Hematopoietic multipotent progenitor cell (in vitro differentiated cells): ENCODE measurements at places on chromosomes 2 and 18. TPM values are rescaled to one million over a fixed set of nuclear protein-coding genes. Genes with fewer than 3 reads are reported as not detected.

- no peak for DNase-seq
Measured at GRCh38 chr2:73935641-73936040, 9.0 kb downstream of the DGUOK start.

- no peak for DNase-seq
Measured at GRCh38 chr18:12840382-12840781, 43.7 kb downstream of the PTPN2 start.

- no peak for DNase-seq
Measured at GRCh38 chr2:105748566-105748965, 3.9 kb downstream of the NCK2 start.

DNA sequence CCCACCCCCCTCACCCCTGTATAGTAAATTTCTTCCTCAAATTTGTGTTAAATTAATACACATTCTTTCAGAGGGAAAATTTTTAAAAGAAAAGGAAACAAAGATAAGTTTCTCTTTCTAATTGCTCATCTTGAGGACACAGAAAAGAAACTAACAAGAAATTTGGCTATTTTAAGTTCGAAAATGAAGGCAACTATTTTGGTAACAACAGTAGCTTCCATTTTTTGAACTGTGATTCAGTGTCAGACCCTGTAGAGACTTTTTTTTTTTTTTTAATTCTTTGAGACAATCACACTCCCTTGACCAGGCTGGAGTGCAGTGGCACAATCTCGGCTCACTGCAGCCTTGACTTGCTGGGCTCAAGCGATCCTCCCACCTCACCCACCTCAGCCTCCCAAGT lies 194.9 kb downstream of the SS18 start:
- no peak for DNase-seq

DNA sequence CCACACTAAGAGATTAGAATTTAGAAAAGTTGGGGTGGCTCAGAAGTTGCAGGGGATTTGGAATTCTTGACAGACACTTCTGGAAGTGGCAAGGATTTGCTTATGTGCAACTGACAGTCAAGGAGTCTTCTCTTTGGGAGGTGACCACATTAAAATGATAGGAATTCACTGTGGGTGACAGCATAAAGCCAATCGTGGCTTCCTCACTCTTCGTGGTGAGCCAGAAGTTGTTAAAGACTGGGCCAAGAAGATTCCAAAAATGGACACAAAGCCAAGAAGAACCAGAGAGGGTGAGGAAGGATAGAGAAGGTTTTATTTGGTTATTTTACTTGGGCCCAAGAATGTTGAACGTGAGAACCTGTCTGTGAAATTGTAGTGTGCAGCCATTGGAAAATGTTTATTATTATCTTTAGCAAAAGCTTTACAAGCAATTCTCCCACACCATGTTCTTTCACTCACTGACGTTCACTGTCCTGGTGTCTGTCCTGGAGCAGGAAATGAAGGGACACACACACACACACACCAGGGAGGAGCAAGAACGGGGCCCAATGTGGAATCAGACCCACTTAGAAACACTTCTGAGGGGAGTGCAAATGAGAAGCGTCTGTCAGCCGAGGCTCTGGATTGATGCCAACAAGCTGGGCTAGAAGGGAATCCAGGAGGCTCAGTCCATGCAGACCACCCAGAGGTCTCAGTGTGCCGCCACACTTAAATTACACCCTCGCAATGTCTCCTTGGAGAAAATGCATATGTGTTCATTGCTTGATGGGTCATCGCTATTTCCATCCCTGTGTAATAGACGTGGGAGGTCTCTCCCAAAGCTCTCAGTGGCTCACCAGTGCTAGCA lies 37.2 kb downstream of the STEAP3 start:
- no peak for DNase-seq

- DNase-seq: no peak
Measured at GRCh38 chr2:31446848-31447247, 32.3 kb upstream of the XDH start.

DNA sequence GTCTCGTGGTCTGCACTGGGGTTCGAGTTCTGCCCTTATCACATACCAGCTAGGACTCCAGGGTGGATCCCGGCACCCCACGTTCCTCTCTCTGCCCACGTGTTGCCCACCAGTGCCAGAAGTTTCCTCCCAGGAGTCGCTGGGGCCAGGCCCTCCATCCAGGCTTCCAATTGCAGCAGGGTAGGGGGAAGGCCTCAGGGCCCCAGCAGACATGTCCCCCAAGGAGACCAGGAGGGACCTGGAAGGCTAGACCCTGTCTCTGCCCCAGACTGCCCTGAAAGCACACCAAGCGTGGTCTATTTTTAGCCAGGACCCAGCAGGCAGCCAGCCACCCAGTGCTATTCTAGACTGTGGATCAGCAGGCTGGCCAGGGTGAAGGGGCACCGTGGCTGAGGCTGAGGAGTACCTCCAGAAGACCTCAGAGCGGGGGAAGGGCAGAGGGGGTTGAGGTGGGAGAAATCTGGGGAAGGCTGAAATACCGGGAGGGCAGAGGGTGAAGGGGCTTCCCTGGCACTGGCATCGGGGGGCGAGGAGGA lies 18.8 kb upstream of the TNS1 start:
- DNase-seq: no peak

- DNase-seq: no peak
Measured at GRCh38 chr18:9113468-9114149, 11.1 kb downstream of the NDUFV2 start.

DNA sequence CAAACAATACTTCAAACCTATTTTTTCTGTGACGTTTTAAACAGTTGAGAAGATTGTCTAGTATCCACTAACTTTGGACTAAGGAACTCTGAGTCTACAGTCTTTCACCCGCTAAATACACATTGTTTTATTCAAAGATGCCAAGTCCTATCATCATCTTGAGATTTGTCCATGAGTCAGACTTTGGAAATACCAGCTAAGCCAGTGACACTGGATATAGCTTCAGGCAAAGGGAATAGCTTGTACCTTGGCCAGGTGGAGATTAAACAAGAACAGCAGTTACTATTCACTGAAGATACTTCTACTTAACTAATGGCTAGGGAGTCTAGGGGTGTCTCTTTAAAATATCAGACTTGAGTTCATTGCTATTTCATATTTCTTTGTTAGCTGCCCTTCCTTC lies 137.5 kb downstream of the COMMD1 start:
- DNase-seq: no peak

EMILIN1 gene
- total RNA-seq: 31.2 TPM

RAB3GAP1 gene
- 21.5 TPM for total RNA-seq

SP9 gene
- not detected for total RNA-seq

CEBPZ gene
- total RNA-seq: 13.5 TPM

CNGA3 gene
- total RNA-seq: not detected

NTSR2 gene
- total RNA-seq: not detected

CXXC1 gene
- total RNA-seq: 86.4 TPM
